Activated CD8-positive, alpha-beta memory T cell treated with anti-CD3 and anti-CD28 coated beads for 1 hour (primary cell): ENCODE measurements at places on chromosomes 6 and 20.

DNA sequence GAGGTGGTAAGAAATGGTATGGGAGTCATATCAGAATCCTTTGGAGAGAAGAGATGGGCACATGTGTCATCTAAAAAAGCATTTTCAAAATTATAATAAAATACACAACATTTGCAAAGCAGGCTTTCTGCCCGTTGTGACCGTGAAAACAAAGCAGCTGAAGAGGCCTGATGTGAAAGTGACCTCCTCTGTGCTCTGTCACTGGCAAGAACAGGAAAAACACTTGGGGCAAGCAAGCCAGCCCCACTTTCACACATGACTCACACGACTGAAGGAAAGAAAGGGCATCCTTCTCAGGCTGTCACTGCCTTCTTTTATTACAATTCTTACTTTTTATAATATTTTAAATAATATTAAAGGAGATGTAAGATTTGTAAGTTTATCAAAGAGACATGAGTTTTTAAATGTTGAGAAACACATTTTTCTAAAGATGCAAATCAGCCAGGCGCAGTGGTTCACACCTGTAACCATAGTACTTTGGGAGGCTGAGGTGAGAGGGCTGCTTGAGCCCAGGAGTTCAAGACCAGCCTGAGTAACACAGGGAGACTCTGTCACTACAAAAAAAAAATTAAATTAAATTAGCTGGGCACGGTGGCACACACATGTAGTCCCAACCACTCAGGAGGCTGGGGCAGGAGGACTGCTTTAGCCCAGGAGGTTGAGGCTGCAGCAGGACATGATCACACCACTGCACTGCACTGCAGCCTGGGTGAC, 143.7 kb downstream of the BTBD9 start:
- DNase-seq: no peak

- no peak for DNase-seq
Observed at GRCh38 chr6:54192993-54193392, 81.8 kb downstream of the MLIP start.

- DNase-seq: no peak
Observed at GRCh38 chr6:31586599-31587281, 663 bp downstream of the LST1 start.

DNA sequence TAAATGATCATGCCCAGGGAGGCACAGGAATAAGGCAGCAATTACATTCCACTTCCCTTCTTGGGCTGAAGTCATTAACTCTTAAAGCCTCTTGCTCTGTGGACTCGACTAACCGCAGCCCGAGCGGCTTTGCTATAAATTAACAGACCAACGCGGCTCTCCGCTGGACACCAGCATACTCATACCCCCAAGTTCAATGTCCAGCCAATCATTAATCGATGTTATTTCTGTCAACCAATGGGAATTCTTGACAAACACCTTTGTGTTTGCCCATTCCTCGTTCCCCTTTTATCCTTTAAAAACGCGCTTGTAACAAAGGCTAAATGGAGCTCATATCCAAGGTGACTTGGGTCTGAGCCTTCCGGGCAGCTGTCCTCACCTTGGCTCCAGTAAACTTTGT, 183.1 kb upstream of the RALGAPA2 start:
- DNase-seq: no peak

DNA sequence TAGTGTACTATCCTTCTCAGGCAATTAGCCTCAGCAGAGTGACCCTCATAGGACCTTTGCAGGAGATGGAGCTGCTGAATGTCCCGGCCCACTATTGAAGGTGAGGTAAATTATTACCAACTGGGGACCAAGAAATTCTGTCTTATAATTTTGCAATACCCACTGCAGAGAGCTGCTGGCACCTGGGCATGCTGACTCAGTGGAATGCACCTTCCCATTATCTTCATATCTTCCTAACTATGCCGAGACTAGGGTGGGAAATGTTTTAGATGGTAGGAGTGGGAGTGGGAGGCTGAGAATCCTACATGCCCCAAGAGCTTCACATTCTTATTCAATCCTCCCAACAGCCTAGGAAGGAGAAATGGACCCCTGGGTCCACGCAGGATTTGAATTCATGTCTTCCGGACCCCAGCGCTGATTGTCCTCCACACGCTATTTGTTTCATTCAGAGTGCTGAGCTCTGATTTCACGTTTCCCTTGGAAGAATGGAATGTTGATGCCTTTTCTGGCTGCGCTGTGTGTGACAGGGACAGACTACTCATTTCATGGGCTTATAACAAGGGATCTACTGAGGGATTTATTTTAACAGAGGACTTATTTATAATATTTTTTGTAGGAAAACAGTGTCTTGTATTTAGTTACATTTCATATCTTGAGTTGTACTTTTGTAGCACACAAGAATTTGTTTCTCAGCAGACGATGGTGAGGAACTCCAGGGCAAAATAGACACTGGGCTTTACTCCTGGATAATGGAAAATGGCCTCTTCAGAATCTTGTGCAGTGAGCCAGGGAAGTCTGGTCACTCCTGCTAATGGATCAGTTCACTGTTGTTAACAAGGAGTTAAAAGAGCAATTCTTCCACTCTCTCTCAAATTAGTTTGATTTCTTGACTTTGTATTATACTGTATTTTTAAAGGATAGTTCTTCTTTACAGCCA, 66.4 kb downstream of the FYN start:
- no peak for DNase-seq

DNA sequence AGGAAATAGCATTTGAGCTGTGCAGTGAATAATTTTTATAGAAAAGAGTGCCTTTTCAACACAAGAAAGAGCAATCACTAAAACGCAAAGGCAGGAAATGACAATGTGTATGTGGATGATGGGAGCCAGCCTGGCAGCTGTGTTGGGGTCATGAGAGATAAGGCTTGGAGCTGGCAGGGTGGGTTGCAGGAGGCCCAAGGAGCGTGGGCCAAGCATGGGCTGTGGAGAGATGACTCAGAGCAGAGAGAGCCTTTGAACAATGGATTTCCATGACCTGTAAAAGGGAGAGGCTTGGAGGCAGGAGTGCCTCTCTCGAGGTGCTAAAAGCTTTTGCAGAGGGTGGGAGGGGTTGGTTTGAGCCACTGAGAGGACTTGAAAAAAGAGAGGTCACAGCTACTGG, 6.6 kb upstream of the TBC1D7 start:
- DNase-seq: no peak

GRCh38 chr6:163309491-163310026, 105.0 kb upstream of the QKI start:
- no peak for DNase-seq

- DNase-seq: no peak
Observed at GRCh38 chr6:170463101-170463721, 89.9 kb downstream of the PSMB1 start.

- no peak for DNase-seq
Observed at GRCh38 chr20:1315804-1316203, 13.1 kb downstream of the SDCBP2 start.

DNA sequence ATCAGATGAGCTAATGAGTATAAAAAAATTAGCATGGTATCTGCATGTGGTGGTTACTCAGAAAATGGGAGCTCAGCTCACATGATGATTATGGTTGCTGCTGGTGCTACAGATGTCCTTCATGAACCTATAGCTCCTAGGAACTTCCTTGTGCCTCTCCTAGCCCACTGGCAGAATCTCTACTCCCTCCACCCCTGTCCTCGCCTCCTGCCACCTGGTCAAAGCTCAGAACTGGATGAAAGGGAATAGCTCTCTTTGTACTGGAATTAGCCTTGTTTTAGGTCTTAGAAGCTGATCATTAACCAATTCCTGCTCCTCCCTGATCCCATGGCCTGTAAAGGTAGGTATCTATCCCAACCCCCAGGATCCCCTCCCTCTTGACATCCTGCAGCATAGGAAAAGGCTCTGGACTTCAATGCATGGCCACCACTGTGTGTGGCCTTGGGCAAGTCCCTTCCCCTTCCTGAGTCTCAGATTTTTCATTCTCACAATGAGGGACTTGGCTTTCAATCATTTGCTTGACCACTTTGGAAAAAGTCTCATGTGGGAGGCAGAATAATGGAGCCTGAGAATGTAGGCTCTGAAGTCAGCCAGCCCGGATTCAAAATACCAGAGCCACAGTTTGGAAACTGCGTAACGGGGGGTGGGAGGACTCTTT, 43.9 kb downstream of the SLC13A3 start:
- DNase-seq: no peak

- no peak for DNase-seq
Observed at GRCh38 chr20:5870568-5870981, 79.8 kb downstream of the TRMT6 start.

DNA sequence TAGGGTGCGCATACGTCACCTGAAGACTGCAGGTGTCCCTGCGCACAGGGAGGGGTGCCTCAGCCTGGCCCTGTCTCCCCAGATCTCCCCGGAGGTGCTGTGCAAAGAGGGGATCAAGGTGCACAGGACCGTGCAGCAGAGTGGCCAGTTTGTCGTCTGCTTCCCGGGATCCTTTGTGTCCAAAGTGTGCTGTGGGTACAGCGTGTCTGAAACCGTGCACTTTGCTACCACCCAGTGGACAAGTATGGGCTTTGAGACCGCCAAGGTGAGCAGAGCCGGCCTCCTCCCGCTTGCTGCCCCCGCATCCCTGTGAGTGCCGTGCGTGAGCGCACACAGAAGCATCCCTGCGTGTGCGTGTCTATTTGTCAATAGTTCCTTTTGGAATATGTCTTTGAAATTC, 150.7 kb downstream of the DTNBP1 start:
- DNase-seq: no peak

GRCh38 chr6:2229039-2229438, 16.4 kb downstream of the GMDS start:
- DNase-seq: no peak

- DNase-seq: no peak
Observed at GRCh38 chr6:40723967-40724366, 136.8 kb upstream of the LRFN2 start.

- no peak for DNase-seq
Observed at GRCh38 chr6:31170600-31170881, at the start of gene POU5F1. Gene POU5F1, minus strand, starts transcription at chr6:31170682. Its CDS starts 62 bp downstream, at chr6:31170620.

DNA sequence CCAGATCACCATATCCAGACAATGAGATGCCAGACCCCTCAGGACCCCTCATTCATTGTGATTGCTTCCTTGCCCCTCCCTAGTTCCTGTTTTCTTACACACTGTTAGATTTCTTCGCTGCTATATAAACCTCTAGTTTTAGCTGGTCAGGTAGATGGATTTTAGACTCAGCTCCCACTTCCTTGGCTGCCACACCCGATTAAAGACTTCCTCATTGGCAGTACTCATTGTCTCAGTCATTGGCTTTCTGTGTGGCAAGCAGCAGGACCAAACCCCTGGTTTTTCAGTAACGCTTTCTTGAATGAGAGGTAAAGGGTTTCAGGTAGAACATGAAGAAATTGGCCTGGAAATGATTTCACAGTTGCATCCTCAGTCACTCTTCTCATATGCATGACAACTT, 47.9 kb downstream of the QRSL1 start:
- DNase-seq: no peak

GRCh38 chr6:156804402-156804801, 27.2 kb downstream of the ARID1B start:
- DNase-seq: no peak

DNA sequence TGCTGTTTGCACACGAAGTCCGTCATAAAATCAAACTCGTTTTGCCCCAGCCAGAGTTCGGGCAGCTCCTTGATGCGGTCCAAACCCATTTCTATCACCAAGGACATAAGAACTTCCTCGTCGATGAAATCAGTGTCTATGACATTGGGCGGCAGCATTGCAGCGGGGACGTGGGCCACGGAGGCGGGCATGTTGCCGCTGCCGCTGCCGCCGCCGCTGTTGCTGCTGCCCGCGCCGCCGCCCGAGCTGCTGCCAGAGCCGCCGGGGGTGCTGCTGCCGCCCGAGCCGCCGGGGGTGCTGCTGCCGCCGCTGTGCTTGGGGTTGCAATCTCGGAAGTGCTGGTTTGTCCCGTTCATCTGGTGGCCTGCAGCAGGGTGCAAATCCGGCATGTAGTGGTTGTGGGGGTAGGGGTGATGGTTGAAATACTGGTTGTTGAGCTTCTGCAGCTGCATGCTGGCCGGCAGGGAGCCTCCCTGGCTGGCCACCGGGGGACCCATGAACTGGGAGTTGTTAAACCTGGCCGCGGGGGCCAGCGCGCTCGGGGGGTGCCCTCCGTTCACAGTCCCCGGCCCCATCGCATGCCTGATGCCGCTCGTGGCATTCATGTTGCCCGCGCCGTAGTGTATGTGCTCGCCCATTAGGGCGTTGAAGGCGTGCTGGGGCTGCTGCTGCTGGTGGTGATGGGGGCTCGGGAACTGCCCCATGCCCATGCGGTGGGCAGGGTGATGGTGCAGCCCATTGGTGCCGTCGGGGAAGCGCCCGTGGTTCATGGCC, 1.1 kb downstream of the CITED2 start:
- peak; percentile 33 for DNase-seq

GRCh38 chr6:30311101-30311500, 15.6 kb upstream of the TRIM39 start:
- DNase-seq: no peak

DNA sequence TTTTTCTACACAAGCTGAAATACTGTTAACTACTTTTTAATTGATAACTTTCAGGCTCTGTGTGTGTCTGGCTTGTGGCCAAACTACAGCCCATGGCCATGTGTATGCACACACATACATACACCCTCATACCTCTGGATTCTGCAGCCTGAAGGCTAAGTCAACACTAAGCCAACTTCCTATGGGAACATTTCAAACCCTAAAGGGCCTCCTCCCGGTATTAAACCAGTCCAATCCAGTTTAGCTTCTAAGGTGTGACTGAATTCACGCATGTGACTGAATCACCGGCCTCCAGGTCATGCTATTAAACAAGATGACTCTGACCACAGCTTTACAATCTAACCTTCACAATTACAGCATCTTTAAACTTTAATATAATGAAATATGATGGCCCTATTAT, 20.7 kb upstream of the DST start:
- no peak for DNase-seq

GRCh38 chr20:46406986-46407670, 713 bp upstream of the ELMO2 start:
- peak; percentile 70 for DNase-seq

DNA sequence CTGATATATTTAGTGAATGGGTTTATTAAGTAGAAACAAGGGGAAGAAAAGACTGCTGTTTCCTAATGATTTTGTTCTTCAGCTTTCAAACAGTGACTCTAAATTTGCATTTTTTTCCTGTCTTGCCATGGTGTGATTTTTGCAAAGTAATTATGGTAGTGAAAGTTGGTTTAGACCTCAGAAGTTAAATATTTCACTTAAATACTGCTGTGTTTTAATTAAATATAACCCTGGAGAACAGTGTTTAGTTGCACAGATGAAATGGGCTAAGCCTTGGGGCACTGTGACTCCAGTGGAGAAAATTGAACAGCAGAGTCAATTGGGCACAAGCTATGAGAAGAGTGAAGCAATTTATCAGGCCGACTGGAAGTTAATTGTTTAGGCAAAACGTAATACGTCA, 111.1 kb upstream of the MCHR2 start:
- no peak for DNase-seq

GRCh38 chr6:32188381-32189068, 1.5 kb downstream of the PBX2 start:
- DNase-seq: no peak

DNA sequence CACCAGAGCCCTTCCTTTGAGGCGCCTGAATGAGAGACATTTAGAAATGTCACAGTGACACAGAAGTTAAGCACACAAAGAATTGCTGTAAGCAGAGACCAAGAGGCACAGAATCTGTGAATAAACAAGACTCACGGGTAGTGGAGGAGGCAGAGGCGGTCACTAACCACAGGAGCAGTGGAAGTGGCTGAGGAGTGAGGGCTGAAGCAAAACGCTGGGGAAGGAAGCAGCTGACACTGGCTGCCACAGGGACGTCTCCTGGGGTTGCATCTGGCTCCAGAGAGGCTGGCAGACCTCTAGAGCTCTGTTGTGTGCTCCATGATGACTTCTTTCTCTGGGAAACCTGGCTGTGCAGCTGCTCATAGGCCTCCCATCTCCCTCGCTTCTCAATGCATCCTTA, 65.0 kb upstream of the SLC2A12 start:
- no peak for DNase-seq

GRCh38 chr6:90072501-90072900, 178.2 kb downstream of the GJA10 start:
- DNase-seq: no peak
